ENCODE measurements at places on chromosomes 12 and 14.

- DNase-seq, result no peak
Observed at GRCh38 chr14:45084946-45085346, 1.0 kb downstream of the PRPF39 start.

DNA sequence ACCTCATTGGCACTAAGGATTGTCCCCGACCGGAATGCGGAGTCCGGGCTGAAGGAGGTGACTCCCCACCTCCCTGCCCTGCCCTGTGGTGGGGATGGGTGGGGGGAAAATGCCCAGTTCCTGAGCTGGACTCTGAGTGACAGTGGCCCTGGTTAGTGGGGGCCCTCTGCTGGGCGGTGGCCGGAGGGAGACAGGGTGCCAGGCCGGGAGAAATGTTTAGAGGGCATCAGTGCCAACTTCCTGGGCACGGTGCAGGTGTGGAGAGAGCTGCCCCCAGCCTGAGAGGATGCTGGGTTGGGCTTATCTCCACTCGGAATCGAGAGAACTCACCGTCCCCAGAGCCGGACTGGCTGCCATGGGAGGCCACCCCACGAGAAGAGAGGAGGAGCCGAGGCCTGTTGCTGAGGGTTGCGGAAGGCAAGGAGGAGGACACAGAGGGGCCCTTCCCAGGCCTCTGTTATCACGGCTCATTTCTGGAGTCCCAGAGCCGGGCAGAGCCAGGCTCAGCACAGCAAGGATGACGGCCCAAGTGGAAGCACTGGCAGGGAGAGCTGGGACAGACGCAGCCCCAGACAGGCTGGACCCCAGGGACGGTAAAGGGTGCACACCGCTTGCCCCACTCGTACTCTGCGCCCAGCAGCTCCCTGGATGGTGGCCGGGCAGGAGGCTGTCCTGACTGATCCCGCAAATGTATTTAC, 156.7 kb downstream of the KIF26A start:
- DNase-seq, result no peak

DNA sequence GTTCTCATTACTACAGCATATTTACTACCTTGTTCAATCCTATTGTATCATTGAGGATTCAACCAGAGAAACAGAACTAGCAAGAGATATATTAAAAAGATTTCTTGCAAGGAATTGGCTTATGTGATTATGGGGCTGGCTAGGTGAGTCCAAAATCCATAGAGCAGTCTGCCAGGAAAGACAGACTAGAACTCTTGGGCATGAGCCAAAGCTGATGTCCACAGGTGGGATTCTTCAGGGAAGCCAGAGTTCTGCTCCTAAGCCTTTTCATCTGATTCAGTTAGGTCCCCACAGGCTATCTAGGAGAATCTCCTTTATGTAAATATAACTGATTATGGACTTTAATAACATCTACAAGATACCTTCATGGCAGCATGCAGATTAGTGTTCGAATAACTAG, 26.0 kb downstream of the PELI2 start:
- DNase-seq, result no peak

DNA sequence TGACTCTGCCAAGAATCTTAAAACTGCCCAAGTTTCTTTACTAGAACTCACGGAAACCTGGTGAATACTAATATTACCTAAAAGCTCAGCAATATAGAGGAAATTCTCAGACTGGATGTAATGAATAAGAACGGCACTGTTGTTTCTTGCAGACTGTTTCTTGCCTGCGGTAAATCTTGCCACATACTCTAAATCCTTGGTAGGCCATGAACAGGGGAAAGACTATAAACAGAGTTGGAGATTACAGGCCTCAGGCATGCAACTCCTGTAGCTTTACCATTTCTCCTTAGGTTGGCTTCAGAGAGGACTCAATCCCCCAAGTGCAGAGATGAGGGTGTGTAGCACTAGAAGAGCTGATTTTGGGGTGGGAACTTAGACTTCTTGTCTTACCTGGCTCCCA, 1.1 kb downstream of the ALDH6A1 start:
- no peak for DNase-seq

DNA sequence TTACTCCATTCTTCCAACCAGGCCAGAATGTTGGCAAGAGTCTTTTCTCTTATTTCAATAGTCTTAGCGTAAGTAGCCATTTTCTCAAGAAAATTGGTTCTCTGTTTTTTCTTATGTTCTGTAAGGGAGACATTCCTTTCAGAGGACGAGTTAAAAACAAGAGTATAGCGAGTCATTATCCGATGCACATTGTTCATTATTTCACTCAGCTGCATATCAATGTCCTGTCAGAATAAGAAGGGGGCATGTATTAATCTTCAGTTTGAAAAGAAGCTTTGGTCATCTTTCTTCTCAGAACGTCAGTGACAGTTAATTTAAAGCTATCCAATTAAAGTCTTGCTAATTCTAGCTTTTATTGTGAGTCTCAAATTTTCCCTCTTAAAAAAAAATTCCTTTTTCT, 33.3 kb downstream of the FAM186A start:
- DNase-seq, result no peak

- DNase-seq, result no peak
Observed at GRCh38 chr12:19695244-19696098, 256.2 kb downstream of the AEBP2 start.

GRCh38 chr14:69115407-69116185, 37.3 kb downstream of the DCAF5 start:
- DNase-seq, result no peak

DNA sequence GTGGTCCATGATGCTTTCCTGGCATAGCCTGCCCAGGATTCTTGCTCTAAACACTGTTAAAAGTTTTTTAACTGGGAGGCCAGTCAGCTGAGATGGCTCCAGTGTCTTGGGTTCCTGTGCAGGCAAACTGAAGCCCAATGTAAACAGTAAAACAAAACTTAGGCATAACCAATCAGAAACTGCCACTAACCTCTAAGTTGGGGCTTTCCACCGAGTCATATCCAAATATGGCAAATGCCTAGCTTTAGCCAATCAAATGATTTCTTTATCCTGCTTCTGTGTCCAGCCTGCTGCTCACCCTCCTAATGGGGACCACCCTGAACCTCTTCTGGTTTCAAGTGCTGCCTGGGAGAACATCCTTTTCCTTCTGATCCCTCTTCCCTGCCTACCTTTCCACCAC, 277.9 kb downstream of the EMP1 start:
- DNase-seq, result no peak

DNA sequence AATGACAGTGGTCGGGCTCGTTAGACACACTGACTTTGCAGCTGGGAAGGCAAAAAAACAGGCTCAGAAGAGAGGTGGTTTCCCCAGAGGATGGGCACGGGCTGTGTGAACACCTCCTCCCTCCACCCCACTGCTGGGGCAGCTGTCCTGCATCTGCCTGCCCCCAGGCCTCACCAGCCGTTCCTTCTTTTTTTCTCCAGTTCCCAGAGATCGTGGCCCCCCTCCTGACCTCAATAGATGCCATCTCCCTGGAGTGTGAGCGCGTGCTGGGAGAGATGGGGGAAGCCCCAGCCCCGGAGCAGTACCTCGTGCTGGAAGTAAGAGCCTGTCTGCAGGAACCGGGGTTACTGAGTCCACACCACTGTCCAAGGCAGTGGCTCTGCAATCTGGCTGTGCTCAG, 17.4 kb downstream of the MVK start:
- no peak for DNase-seq

GRCh38 chr12:130153803-130154202, 8.5 kb upstream of the FZD10 start:
- no peak for DNase-seq

GRCh38 chr12:526089-526488, 66.3 kb downstream of the B4GALNT3 start:
- no peak for DNase-seq

DNA sequence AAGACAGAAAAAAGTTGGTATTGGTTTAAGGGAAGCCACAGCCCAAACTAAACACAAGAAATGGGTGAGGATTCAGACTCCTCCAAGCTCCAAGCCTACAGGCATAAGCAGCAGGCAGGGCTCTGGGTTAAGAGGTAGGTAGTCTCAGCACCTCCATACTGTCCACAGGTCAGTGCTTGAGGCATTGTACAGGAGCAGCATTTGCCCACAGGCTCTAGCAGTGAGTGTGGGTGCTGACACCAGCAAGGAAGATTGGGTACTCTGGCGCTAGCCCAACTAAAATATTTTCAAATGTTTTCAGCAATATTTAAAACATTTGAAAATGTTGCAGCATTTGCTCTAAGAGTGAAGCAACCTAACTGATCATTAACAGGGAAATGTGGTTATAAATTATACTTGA, 33.1 kb downstream of the FERMT2 start:
- DNase-seq, result no peak

DNA sequence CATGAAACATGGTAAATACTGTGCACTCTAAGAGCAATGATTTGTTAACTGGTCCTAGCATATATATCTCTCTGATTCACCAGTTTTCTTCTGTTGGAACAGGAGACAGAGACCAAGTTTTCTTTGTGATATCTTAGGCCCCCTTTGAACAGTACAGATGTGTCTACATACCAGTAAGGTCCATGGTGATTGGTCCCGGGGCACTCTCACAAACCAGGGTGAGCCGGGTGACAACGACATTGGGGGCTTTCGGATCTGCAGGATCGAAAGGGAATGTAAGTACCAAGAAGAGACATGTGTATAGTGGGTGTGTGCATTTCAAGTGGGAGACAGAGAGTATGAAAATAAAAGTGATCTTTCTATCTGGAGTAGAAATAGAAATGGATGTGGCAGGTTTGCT, 11.3 kb upstream of the ERP27 start:
- DNase-seq, result no peak

DNA sequence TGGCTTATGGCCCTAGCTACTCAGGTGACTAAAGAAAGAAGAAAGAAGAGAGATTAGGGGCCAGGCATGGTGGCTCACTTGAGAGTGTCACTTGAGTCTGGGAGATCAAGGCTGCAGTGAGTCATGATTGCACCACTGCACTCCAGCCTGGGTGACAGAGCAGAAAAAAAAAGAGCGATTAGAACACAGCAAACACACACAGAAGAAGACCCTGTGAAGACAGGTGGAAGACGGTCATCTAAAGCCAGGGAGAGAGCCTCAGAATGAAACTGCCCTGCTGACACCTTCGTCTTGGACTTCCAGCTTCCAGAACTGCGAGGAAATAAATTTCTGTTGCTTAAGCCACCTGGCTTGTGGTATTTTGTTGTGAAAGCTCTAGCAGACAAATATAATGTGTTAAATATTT, 17.5 kb upstream of the PPP1CC start:
- no peak for DNase-seq

- DNase-seq, result no peak
Observed at GRCh38 chr12:9933958-9934357, 1.8 kb upstream of the CLEC2A start.

DNA sequence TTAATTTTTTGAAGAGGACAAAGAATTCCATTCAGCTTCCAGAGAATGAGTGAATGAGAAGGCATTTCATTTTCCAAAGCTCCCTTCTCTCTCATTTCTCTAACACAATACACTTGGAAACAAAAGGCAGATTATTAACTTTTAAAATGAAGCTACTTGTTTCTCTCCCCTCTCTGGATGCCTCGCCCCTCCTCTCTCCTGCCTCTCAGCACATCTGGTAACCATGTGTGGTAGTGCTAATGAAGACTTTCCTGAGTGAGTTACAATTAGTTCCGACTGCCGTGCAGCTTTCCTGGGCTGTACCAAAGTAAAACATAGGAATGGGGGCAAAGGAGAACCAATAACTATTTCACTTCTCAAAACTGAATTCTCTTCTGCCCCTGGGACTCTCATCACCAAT, 84.7 kb upstream of the SOX5 start:
- DNase-seq, result no peak

GRCh38 chr14:20904393-20905029, 13.3 kb downstream of the RNASE3 start:
- DNase-seq, result no peak

DNA sequence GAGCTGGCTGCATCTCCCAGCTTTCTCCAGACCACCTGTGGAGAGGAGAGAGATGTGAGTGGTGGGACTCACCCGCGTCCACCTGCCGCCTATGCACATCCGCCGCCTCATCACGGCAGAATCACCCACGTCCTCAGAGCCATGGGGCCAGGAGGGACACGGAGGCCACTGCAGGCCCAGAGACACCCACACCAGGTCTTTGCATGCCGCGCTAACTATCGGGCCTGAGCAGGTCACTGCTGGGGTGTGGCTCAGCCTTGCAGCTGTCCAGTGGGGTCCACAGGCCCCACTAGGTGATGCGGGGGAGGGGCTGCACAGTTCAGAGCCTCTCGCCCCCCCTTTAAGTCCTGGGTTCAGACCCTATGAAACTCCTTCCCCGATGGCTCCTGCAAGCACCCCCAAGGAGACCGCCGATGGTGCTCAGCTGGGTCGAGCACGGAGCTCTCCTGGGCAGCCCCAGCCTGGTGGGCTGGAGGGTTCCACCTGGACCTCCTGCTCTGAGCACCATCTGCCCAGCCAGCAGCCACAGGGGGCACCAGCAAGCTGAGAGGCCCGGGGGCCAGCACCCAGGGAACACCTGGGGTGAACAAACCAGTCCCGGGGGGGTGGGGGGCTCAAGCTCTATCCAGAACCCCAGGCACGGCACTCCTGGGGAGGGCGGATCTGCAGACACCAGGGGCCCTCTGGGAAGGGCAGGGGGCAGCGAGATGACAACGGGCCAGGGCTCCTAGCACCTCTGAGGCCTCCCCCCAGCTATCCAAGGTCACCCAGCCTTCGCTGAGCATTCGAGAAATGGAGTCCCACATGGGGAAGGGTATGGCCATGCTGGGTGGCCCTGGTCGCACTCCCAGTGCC, 34.3 kb downstream of the CCNK start:
- no peak for DNase-seq
